ENCODE measurements at places on chromosomes 13 and 19.

GRCh38 chr19:3784607-3785450 lies 1.4 kb downstream of the MATK start:
- no peak for DNase-seq

- no peak for DNase-seq
Observed at GRCh38 chr13:40102360-40102727, 446.9 kb downstream of the COG6 start.

DNA sequence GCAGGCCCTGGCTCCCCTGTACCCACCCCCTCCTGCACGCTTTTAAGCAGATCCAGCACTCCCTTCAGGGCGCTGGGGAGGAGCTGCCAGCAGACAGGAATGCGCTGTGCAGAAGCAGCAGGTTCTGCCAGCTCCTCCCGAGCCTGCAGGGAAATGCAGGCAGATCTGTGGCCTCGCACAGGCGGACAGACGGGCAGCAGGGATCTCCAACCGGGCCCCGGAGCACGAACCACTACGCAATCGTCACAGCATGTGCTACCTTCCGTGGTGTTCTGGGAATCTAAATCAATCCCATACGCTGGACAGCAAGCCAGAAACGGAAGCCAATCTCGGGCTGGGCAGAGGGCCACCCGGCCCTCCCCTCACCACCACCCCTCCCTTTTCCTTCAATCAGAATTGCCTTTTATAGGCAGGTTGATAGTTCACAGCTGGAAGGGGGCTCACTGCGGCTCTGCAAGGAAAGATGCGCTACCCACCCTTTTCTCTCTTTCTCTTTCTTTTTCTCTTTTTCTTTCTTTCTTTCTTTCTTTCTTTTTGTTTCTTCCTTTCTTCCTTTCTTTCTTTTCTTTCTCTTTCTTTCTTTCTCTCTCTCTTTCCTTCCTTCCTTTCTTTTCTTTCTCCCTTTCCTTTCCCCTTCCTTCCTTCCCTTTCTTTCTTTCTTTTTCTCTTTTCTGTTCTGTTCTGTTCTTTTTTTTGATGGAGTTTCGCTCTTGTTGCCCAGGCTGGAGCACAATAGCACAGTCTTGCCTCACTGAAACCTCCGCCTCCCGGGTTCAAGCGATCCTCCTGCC lies 99.9 kb downstream of the GNG7 start:
- DNase-seq, result no peak

GRCh38 chr13:52903320-52903719 lies 54.9 kb upstream of the PCDH8 start:
- DNase-seq, result no peak

GRCh38 chr19:2888731-2889224 lies 11.9 kb upstream of the ZNF57 start:
- peak; percentile 66 for DNase-seq

- no peak for DNase-seq
Observed at GRCh38 chr13:97212601-97213040, 9.5 kb upstream of the MBNL2 start.

GRCh38 chr19:49491804-49492572 lies 4.2 kb upstream of the RPS11 start:
- no peak for DNase-seq

GRCh38 chr13:38490657-38491056 lies 141.0 kb downstream of the UFM1 start:
- DNase-seq, result no peak

- DNase-seq, result no peak
Observed at GRCh38 chr19:58182577-58182988, 278 bp upstream of the ZNF274 start.

DNA sequence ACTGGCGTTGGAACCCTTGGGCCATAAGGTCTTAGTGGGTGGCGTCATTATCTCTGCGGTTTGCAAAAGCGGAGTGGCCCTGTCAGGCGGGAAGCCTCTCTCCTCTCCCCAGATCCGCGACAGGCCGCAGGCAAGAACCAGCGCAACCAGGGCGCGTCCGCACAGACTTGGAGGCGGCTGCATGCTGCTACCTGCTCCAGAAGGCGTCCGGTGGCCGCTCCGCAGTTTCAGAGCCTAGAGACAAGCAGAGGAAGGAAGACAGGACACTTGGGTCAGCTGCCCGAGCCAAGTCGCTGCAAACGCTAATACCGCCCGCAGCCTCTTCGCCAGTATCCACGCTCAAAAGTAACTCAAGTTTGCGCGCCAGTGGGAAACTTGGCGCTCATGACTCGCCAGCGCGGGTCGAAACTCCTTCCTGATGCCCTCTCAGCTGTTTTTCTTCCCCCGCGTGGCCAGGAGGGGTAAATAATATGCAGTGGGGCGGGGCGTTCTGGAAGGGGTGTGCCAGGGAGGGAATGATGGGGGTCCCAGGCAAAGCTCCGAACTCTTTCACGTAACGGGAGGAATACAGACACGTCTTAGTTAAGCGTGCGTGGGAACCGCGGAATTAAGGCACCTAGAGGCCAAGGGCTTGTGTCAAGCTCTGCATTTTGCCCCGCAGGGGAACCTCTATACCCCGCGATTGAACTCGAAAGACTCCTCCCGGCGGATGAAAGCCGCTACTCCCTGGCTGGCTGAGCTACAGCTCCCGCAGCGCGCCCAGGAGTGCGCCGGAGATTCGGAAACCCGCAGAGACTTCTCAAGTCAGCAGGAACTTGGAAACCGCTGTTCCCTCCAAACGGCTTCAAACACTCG lies at the start of gene EDNRB:
Gene EDNRB (minus strand): TSS at position 441 of the 855 bp plus-strand sequence. CDS start 258 bp downstream, at position 183.
- DNase-seq, result no peak

GRCh38 chr19:46192992-46193650 lies 36.4 kb upstream of the IGFL1 start:
- DNase-seq, result no peak

DNA sequence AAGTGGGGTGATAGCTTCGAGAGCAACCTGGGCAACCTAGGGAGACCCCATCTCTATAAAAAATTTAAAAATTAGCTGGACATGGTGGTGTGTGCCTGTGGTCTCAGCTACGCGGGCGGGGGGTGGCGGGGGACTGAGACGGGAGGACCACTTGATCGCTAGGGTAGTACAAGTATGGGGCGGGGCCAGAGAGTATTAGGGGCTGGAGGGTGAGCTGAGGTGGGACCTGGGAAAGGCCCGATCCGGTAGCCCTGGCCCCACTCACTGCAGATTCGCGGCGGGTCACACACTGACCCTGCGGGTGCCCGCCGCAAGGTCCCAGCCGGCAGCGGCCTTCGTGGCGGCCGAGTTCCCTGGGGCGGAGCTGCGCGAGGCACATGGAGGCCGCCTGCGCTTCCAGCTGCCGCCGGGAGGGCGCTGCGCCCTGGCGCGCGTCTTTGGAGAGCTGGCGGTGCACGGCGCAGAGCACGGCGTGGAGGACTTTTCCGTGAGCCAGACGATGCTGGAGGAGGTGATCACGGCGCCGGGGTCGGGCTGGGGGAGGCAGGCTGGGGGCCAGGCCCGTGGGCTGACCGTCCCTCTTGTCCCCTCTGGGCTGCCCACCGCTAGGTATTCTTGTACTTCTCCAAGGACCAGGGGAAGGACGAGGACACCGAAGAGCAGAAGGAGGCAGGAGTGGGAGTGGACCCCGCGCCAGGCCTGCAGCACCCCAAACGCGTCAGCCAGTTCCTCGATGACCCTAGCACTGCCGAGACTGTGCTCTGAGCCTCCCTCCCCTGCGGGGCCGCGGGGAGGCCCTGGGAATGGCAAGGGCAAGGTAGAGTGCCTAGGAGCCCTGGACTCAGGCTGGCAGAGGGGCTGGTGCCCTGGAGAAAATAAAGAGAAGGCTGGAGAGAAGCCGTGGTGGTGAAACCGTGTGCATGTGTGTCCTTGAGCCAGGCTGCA lies 2.0 kb upstream of the ARHGAP45 start:
- peak; percentile 63 for DNase-seq

DNA sequence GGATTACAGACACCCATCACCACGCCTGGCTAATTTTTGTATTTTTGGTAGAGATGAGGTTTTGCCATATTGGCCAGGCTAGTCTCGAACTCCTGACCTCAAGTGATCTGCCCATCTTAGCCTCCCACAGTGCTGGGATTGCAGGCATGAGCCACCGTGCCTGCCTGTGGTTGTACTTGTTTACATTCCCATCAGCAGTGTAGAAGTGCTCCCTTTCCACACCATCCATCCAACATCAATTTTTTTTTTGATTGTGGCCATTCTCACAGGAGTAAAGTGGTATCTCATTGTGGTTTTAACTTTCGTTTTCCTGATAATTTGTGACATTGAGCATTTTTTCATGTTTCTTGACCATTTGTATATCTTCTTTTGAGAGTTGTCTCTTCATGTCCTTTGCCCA lies 1019.4 kb upstream of the SLC10A2 start:
- no peak for DNase-seq

DNA sequence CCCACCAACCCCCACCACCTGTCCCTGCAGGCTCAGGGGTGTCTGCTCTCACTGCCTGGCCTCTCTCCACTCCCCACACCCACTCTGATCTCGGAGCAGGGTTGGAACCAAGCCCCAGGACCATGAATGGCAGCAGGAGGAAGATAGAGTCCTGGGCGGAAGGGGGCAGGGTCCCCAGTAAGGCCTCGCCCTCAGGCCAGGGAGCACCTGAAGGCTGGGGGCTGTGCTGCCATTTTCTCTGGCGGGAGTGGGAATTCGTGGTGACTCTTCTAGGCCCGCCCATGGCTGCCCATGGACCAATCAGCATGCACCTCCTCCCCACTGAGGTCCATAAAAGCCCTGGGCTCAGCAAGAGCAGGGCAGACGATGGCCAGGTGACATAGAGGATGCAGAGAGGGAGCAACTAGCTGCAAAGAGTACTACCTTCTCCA lies 25.0 kb downstream of the KBTBD6 start:
- DNase-seq, result no peak

DNA sequence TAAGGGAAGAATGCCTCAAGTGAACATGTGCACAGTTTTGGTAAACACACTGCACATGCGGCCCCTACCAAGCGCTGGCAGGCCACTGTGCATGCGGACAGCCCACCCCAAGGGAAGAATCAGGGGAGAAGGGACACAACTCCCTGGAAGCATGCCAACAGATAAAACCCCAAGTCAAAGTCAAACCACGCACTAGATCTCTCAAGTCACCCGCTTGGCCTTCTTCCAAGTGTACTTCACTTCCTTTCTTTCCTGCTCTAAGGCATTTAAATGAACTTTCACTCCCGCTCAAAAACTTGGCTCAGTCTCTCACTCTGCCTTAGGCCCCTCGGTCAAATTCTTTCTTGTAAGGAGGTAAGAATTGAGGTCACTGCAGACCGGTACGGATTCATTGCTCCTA lies 4.6 kb upstream of the RFXAP start:
- no peak for DNase-seq

DNA sequence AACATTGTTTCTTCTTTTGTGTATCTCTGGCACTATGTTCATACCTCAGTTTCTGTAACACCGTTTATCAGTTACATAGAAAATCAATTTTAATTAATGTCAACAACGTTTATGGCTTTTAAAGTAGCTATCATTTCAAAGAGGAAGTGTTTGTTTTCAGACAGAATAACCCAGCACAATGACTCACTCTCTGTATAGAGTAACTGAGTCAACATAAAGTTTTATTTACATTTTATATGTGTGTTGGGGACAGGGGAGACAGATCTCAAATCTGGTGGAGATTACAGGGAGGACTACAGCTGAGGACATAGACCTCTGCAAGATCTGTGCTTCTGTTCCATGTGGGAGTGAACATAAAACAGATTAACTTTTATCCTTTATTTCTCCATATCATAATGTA lies 2590.1 kb downstream of the PCDH9 start:
- no peak for DNase-seq

DNA sequence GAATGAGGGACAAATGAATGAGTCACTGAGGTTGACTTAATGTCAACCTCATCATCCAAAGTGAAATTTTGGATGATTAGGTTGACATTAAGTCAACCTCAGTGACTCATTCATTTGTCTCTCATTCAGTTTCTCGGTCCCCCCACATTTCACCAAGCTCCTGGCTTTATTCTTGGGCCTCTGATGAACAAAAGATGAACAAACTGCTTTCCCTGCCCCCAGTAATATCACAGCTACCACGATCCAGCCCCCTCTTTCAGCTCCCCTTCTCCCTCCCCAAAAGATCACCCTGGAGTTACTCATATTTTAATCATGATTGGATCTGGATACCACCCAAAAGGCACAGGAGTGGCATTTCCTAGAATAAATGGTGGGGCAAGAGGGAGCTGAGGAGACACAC lies 10.8 kb downstream of the CEACAM18 start:
- no peak for DNase-seq

DNA sequence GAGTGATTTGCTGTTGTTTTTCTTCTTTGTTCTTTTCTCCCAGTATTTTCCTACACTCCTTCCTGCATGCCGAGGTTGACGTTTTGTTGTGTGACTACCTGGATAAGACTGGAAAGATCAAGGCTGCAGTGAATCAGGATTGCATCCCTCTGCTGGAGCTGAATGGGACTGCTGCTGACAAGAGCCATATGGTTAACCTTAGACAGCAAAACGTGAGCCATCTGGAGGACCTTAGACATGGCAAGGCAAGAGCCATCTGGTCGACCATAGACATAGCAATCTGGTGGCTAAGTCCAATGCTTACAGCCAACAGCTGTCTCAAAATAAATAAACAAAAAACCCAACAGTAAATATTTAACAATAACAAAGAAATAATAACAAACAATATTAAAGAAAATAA lies 42.6 kb upstream of the ZNF91 start:
- DNase-seq, result no peak

GRCh38 chr19:40461669-40462221 lies 3.8 kb downstream of the BLVRB start:
- DNase-seq, result no peak

DNA sequence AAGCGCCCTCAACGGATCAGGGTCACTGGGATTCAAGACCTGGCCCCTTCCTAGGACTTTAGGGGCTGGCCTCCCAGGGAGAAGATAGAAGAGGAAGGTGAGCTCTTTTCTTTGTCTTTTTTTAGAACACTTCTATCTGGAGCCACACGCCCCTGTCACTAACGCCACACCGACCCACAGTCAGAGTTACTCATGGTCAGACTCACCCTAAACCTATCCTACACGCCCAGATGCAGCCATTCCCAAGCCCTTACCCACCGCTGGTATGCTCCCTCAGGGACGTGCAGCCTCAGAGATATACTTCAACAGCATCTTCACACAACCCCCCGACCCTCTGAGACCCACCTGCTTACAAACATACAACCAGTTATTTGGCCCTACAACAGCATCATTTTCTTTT lies 29.9 kb upstream of the MUC16 start:
- no peak for DNase-seq

DNA sequence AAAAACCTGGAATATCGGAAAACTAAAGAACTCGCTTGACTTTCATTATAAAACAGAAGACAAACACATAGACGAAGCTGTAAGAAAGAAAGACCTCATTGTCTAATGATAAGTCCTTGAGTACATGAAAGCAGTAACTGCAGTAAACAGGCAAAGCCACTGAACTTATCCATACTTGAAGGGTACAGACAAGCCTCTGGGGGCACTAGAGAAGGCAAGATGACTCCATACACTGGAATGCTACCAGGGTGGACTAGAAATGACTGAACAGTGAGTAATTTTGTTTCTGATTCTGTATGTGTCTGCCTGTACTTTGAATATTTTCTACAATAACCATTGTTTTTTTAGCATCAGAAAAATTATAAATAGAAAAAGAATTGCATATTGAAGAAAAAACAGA lies 507.9 kb downstream of the UQCRFS1 start:
- no peak for DNase-seq
